ENCODE measurements at places on chromosomes 11 and 22.

DNA sequence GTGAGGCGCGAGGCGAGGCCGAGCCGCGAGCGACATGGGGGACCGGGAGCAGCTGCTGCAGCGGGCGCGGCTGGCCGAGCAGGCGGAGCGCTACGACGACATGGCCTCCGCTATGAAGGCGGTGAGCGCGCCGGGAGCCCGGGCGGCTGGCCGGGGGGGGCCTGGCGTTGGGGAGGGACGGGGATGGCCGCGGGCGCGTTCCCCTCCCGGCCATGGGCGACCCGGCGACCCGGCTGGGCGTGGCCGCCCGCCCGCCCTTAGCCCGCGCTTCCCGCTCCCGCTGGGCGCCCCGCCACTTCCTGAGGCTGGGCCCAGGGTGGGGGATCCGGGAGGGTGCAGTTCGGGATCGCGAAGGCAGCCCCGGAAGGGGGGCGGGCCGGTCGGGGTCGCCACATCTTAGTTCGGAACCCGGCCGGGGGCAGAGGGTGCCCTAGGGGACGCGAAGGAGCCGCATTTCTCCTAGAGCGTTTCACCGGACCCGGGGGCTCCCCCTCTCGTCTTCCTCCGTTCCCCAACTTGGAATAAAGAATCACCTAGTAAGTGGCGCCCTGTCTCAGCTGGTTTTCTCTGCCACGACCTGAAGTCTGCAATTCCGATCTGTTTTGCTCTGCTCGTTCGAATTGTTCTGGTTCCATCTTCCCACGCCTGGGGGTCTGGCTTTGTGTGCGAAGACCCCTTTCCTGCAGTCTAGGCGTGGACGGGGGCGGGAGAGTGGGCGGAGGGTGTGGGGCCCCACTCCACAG, 536 bp downstream of the YWHAH start:
- DNase-seq, result no peak

GRCh38 chr22:22037740-22038139, 55.2 kb upstream of the TOP3B start:
- DNase-seq, result no peak

DNA sequence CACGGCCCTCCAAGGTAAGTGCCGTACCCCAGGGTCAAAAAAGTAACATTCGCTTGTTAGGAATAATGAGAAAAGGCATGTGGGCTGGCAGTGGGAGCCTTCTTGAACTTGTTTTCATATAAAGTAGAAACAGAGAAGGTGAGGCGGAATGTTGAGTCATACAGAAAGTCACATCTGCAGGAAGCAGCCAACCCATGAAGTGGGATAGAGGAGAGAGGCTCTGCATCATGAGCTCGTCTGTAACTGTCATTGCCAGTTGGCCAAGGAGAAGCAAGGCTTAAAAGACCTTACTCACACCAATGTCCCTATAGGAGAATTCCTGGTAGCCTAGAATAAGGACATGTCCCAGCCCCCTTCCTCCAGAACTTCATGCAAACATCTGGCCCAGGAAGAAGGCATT, 253.3 kb downstream of the BUD13 start:
- no peak for DNase-seq

- no peak for DNase-seq
Measured at GRCh38 chr11:133323354-133323753, 208.9 kb downstream of the OPCML start.

DNA sequence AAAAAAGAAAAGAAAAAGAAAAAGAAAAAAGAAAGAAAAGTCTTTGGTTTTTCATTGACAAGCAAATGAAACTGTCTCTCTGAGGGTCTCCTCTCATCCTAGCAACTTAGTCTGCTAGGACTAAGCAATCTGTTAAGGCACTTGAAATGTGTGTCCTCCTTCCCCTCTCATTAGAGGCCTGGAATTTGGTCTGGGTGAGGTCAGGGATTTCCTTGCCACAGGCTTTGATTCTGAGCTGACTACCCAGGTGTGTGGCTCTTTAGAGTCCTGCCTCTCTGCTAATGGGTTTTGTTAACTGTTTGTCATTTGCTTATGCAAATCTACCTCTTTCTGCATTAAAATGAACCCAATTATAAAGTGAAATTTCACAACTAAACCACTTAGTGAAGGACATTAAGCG, 18.3 kb upstream of the PKNOX2 start:
- no peak for DNase-seq

DNA sequence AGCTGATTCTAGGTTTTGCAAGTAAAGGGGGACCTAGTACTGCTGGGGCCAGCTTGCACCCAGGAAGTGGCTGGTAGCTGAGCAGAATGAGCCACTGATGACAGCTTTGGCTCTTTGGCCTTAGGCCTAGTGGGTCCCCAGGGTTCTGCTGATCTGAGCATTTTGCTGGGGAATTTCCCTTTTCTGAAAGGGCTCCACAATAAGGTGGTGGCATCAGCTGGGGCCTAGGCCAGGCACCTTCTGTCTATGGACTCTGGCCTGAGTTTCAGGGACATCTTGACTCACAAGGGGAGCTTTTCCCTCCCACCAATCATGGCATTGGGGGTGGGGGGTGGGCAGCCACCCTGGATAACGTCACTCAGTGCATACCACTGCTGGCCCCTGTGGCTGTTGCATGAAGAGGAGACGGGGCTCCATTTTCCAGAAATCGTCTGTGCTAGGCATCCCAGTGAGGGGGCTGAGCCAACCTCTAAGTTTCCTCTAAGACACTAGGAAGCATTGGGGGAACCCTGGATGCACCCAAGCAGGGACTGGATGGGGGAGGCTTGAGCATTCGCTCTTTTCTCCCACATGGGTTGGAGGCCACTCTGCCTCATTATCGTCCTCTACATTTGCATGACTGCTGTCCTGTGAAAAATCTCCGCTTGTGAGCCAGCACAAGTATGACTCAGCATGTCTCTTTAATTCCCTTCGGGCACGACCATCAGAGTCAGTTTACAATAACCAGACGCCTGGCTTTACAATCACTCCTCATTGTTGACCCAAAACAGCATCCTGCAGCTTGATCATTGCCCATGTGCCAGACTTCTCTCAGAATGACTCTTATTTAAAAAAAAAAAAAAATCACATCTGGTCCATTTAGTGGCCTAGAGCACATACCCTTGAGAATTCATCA, 145.0 kb upstream of the THY1 start:
- no peak for DNase-seq

GRCh38 chr11:71548716-71549151, 514 bp downstream of the KRTAP5-9 start:
- no peak for DNase-seq

DNA sequence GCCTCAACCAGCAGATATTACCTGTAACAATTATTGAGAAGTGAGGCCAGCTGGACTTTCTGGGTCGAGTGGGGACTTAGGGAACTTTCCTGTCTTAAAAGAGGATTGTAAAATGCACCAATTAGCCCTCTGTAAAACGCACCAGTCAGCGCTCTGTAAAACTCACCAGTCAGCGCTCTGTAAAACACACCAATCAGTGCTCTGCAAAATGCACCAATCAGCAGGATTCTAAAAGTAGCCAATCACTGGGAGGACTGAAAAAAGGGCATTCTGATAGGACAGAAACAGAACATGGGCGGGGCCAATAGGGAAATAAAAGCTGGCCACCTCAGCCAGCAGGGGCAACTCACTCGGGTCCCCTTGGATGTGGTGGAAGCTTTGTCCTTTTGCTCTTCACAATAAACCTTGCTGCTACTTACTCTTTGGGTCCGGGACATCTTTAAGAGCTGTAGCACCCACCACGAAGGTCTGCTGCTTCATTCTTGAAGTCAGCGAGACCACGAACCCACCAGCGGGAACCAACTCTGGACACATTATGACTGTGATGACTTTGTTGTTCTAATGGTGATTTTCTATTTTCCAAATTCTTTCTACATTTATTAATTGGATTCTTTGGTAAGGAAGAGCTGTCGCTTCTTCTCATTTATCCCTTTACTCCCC, 40.2 kb upstream of the FGF3 start:
- DNase-seq, result no peak

Data from esophagus squamous epithelium (tissue), 5 donors.